Suppressor macrophage treated with lipopolysaccharide for 1 hour (primary cell): ENCODE measurements at places on chromosomes 16 and 17.

- peak; percentile 83 for DNase-seq
These were observed 652 bp upstream of the SLC25A19 start for GRCh38 chr17:75289832-75290337.

- no peak for DNase-seq
These were observed 54.9 kb downstream of the LDHD start for GRCh38 chr16:75061669-75062068.

DNA sequence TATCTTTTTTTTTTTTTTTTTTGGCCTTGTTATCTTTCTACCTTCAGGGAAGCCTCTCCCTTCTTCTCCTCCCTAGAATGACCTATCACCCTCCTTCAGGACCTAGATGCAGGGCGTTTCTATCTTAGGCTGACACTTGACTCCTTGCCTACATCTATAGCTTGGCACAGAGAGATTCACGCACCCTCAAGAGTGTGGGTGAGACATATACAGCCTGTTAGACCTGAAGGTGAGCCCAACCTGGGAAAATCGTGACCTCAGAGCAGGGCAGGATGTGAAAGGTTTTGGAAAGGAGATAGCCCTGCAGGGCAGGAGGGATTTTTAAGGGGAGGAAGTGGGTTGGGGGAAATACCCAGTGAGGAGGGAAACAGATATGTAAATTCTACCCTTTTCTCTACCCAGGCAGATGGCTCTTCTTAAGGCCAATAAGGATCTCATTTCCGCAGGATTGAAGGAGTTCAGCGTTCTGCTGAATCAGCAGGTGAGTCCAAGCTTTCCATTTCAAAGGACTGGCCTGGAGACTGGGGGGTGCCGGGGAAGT lies at the start of gene AHSP:
AHSP (plus strand) TSS at position 167 of the 541 bp plus-strand sequence; CDS start at position 407, 240 bp downstream.
- no peak for DNase-seq

GRCh38 chr16:68257251-68257905 lies 6.9 kb upstream of the SLC7A6 start:
- peak; percentile 52 for DNase-seq

DNA sequence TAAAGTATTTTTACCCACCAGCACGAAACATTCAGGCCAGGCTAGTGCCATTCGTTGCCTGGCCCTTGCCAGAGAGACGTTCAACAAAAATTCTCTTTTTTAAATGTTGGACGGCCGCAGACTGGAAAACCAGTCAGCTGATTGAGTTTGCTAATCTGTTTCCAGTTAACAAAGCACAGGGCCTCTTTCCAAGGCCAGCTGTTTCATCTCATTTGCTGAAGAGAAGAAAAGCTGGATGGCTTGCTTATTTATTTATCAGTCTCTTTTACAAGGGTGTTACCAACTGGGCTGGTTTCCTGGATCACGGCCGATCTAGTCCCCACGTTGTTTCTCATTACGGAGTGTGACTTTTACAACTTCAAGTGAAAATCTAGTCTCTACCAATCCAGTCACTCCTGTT lies 418.7 kb upstream of the DYNLRB2 start:
- DNase-seq: no peak

- DNase-seq: no peak
These were observed 313.1 kb upstream of the TNRC6C start for GRCh38 chr17:77645072-77646045.

GRCh38 chr17:57125866-57126265 lies 40.8 kb downstream of the AKAP1 start:
- no peak for DNase-seq

GRCh38 chr16:27628241-27628942 lies 78.4 kb downstream of the KATNIP start:
- DNase-seq: peak; percentile 30

DNA sequence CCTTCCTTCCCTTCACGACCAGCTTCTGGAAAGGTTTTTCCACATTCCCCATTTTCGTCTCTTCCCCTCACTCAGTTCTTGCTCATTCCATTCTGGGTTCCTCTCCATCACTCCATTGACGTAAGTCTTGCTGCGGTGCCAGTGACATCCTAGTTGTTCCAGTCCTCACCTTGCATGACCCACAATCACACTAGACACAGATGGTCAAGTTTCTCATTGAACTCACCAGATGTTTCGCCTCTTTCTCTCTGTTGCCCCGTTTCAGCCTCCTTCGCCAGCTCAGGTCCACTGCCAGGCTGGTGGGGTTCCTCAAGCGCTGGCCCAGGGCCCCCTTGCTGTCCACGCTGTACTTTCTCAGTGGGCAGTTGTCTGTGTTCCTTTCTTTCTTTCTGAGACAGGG lies 43.4 kb downstream of the CCDC42 start:
- no peak for DNase-seq

DNA sequence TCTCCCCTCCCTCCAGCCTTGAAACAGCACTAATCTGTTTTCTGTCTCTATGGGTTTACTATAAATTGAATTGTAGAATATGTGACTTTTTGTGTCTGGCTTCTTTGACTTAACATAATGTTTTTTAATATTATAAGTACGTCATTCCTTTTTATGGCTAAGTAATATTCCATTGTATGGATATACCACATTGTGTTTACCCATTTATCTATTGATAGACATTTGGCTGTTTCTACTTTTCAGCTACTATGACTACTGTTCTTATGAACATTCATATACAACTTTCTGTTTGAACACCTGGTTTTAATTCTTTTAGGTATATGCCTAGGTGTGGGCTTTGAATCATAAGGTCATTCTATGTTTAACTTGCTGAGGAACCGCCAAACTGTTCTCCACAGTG lies 961.9 kb downstream of the CDH8 start:
- DNase-seq: no peak

DNA sequence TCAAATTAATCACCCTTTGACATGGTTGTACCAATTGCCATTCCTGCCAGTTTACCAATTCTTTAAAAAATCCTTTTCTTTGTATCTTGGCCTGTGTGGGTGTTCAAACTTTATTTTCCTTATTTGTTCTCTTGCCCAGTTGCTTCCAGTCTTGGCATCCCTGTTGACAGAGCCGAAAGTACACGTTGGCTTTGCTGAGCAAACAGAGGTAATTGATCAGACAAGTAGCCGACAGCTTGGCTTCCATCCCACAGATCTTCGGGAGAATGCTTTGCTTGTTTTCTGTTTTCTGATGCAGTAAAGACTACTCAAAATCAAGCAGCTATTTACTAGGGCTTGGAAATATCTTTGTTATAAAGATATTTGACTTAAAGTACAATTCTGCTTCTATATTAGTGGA lies 506.8 kb upstream of the SALL1 start:
- no peak for DNase-seq

DNA sequence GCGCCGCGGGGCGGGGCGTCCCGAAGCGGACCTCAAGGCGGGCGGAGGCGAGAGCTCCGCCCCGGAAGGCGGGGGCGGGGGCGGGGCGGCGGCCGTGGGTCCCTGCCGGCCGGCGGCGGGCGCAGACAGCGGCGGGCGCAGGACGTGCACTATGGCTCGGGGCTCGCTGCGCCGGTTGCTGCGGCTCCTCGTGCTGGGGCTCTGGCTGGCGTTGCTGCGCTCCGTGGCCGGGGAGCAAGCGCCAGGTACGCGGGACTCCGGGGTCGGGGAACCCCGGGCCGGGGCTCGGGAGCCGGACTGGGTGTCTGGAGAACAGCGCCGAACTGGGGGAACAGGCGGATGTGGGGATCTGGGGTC lies at the start of gene TNFRSF12A:
TNFRSF12A (plus strand) TSS at position 122 of the 357 bp plus-strand sequence; CDS start at position 152, 30 bp downstream.
- peak; percentile 87 for DNase-seq

- no peak for DNase-seq
These were observed 62.3 kb upstream of the CDH5 start for GRCh38 chr16:66304151-66304550.

DNA sequence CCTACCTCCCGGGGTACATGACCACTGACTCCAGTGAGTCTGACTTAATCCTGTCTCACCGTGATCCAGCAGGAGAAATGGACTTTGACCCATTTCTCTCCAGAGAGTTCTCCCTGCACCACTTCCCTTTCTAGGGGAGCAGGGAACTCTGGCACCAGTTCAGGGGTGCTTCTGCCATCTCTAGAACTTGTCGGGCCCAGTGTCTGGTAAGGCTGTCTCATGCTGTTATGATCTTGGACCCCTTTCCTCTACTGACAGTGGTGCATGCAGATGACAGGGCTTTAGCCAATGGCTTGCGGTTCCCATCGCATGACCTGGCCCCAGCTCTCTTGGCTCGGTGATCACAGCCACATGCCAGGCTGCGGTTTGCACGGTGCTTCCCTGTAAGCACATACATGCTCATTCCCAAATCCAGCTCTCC lies 62.0 kb downstream of the SLC39A11 start:
- DNase-seq: no peak

DNA sequence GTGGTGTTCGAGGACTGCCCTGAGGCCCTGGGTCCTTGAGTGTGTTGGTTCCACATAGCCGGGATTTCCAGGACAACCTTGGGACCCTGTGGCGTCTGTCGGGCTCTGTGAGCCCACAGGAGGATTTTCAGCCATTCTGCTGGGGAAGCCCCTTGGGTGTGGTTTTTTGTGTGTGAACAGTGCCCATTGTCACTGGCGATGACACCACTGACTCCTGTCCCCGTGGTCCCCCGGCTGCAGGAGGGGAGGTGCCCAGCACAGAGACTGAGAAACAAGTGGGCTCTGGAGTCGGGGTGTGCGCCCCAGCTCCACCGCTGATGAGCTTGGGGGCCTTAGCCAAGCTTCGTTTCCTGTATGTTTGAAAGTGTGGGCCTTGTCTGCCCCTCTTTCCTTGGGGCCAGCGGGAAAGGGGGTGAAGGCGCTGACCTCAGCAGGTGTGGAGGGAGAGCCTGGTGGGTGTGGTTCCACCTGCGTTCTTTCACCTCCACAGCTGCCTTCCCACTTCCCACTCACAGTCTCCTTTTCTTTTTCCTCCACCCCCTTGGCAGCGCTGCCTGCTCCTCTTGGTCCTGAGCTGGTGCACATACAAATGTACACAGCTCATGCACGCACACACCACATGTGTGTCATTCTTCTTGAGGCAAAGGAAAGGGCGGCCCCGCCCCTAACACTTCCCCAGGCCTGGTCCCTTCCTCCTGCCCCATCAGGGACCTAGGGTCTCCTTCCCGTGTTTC lies 16.1 kb downstream of the MGRN1 start:
- DNase-seq: peak; percentile 31

- DNase-seq: no peak
These were observed 49.8 kb downstream of the COTL1 start for GRCh38 chr16:84568066-84568465.
